NCI-H1930 (cell line): ENCODE measurements at places on chromosomes 7 and 10.

DNA sequence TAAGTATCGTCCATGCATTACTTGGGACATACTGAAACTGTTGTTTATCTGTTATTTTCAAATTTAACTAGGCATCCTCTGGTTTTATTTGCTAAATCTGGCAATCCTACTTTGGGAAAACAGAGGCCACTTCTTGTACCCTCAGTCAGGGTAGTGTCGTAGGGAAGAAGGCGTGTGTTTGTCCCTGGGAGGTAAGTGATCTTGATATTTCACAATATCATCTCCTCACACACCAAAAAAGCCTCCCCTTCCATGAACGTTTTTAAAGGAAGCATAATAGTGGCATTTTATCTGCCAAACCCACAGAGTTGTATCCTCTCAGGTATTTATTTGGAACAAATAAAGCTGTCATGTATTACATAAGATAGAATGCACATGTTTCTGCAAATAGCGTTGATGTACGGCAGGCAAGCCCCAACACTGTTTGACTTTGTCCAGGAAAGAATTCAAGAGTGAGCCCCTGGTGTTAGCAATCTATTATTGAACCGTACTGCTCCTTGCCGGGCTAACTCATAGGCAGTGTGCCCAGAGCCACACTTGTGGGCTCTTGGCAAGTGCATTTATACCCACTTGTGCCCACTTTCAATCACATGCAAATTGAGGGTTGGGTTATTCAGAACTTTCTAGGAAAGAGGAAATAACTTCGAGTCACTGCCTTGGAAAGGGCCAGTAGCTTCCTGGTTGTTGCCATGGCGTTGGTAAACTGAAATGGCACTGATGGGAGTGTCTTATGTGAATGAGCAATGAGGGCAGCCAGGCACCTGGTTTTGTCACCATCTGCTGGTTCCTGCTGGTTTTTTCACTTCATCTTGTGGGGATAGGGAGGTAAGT is 266.0 kb downstream of the USP6NL start:
- no peak for DNase-seq

GRCh38 chr7:92717993-92718716 is 118.2 kb downstream of the CDK6 start:
- no peak for DNase-seq

- DNase-seq: no peak
These were observed 21.5 kb upstream of the PDE1C start for GRCh38 chr7:32091608-32092210.

DNA sequence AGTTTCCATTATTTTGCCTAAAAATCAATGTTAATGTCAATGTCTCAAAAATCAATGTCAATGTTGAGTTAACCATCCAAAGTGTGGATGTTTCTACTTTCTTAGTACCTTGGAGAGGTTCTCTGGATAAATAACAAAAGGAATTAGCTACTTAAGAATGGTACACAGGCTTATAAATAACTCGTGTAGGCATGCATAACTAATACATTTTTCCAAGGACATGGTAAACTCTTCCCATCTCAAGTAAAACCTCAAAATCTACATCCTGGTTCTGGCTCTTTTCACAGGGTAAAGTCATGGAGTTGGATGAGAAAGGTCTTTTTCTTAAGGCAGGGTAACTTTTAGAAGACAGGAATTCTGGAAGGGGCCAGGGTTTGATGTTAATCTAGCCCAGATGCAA is 59.9 kb downstream of the CAV1 start:
- DNase-seq: no peak

GRCh38 chr7:101823096-101823495 is 5.7 kb downstream of the CUX1 start:
- DNase-seq: no peak

- DNase-seq: peak; percentile 74
These were observed at the start of gene UPP1 for GRCh38 chr7:48089046-48090003. UPP1 (plus strand) TSS chr7:48089265; CDS start chr7:48094784, 5,519 bp downstream.

- no peak for DNase-seq
These were observed 83.8 kb upstream of the TMEM168 start for GRCh38 chr7:112873831-112874553.
